ENCODE measurements at places on chromosomes 12 and 14.

GRCh38 chr12:51083126-51083833 lies at the start of gene CSRNP2:
Gene CSRNP2 (minus strand): TSS chr12:51083596. CDS start chr12:51076561, 7,035 bp downstream.
- DNase-seq: peak; percentile 93

DNA sequence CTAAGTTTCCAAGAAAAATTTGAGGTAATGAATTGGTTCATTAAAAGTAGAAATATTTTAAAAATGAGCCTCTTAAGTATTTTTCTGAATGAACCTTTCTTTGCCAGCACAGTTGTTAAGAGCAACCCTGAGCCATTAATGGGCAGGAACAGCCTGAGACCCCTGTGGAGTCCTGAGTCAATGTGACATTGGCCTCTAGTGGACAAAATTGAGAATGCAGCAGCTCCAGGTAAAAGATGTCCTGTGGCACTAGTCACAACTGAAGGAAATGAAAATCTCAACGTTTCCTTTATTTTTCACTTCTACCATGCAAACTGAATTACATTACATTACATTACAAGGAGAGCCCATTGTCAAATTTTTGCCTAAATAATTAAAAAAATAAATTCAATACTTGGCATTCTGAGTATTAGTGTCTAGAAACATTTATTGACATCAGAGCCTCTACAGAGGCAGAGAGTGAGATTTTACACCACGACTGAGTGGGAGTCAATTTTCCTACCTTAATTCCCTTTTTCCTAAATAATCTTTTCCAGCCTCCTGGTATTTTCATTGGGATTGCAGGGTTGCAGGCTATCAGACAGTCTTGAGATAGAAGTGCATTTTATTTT lies 135.7 kb downstream of the PPM1H start:
- peak; percentile 62 for DNase-seq

DNA sequence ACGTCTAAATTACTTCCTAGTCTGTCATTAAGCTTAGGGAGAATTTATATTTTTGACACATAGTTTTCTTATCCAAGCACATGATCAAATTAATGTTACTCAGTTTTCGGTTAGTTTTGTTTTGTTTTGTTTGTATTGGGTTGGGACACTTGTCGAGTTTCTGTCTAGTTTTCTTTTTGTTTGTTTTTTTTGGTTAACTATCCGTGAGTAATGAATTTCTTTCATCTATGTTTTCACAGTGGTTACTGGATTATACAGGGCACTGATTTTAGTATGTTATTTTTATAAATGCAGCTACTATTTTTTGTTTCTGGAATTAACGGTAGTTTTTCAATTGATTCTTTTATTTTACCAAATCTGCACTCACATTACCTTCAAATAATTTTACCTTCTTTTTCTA lies 2.7 kb downstream of the KLRF1 start:
- DNase-seq: no peak

GRCh38 chr12:12646483-12647072 lies 34.9 kb downstream of the CREBL2 start:
- DNase-seq: no peak

DNA sequence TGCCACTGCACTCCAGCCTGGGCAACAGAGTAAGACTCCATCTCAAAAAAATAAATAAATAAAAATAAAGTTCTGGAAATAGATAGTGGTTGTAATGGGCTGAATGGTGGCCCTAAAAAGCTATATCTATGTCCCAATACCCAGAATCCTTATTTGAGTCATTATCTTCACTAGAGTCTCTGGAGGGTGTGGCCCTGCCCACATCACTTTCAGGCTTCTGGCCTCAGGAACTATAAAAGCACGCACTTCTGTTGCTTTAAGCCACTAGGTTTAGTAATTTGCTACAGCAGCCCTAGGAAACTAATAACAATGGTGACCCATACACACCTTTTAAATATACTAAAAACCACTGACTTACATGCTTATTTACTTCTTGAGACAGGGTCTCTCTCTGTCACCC lies 49.9 kb downstream of the MAP3K9 start:
- no peak for DNase-seq

GRCh38 chr12:52788192-52788875 lies 7.6 kb downstream of the KRT3 start:
- no peak for DNase-seq

DNA sequence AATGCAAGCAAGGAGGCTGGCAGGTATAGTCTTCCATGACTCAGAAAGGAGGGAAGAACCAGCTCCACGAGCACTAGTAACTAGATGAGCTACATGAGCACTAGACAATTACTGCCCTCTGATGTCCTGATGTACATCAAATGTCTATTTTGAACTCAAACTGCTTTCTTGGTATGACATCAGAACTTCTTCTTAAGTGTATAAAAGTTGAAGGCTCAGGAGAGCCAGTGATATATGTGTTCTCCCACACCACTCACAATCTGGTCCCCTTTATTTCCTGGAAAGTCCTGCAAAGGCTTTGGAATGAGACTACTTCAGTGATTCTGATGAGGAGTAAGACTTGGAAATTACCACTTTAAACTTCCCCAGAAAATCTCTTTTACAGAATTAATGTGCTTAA lies 18.5 kb upstream of the DHRS7 start:
- no peak for DNase-seq

DNA sequence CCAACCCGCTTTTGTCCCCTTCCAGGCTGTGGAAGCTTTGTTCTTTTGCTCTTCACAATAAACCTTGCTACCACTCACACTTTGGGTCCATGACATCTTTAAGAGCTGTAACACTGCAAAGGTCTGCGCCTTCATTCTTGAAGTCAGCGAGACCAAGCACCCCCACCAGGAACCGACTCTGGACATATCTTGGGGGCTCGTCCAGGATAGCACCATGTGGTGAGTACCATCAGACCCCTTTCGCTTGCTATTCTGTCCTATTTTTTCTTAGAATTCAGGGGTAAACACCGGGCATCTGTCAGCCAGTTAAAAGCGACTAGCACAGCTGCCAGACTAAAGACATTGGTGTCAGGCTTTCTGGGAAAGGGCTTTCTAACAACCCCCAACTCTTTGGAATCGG lies 137.6 kb upstream of the PPFIA2 start:
- DNase-seq: no peak

DNA sequence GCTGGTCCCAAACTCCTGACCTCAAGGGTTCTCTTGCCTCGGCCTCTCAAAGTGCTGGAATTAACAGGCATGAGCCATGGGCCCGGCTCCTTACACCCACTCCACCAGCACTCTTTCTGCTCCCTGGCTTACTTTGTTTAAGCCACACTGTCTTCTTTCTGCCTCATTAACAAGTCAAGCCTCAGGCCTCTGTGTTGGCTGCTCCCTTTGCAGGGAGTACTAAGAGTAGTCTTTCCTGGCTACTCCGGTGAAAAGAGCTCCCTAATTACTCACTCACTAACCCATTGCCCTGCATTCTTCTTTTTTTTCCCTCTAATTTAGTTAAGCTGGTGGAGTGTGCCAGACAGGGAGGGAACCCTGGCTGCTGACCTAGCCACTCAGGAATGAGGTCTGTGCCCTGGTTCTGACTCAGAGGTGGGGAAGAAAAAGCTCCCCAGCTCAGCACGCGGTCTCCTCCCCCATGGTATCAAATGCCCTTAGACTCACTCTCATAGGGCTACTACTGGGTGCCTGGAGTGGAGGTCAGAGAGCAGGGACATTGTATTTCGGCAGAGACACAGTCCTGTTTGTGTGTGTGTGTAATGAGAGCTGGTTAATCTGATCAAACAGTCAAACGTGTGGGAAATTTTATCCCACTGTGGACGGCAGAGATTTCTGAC lies 19.8 kb downstream of the GALNT6 start:
- peak; percentile 95 for DNase-seq

- DNase-seq: no peak
Measured at GRCh38 chr12:65326616-65327015, 48.1 kb downstream of the MSRB3 start.

DNA sequence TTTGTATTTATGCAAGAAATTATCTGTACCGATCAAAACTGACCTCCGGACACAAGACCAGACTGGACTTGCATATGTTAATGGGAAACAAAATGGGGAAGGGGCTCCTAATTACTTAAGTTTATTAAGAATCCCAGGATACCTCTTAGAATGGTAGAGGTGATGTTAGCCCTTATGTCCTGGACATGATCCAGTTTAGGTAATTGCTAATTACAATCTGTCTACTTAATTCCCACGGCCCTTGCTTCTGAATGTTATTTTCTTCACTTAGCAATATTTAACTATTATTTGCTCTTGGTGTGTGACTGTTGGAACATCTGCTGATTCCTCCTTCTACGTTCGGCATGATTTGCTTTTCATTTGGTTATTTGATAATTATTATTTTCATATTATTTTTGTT lies 644.0 kb downstream of the DIO2 start:
- DNase-seq: no peak

GRCh38 chr12:67068761-67069450 lies 200.3 kb upstream of the CAND1 start:
- peak; percentile 31 for DNase-seq

DNA sequence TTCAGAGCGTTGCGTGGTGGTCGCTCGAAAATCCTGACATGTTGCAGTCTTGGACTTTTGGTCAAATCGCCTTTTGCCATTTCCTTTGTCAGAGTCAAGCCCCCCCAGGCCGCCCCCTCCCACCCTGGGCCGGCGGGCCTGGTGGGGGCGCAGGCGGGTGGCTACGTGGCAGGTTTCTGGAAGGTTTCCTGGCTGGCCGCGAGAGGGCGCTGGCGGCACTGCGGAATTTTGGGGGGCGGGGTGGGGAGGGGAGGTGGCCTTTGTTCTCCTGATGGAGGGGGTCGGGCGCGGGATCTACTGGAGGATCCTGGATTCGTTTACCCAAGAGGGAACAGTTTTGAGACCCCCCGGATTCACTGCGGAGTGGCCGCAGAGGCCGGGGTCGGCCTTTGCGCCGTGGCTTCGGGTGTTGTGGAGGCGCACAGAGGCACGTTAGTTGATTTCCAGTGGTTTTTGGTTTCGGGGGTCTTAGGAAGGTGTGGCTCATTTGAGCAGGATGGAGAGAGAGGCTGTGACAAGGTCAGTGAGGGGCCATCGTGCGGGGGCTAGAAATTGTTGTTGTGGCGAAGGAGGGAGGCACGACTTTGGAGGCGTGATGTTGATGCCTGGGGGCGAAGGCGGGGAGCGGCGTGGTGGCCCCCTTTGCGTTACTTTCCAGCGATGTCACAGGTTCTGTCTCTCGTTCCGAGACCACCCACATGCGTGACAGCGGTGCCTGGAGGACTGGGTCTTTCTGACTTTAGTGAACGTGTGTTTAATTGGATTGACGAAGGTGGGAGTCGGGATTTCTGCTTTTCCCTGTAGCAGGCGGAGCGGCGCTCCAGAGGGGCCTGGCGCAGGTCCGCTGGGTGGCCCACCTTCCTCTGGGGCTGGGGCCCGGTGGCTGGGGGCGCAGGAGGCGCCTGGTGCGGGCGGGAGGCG lies 1.4 kb downstream of the MEG3 start:
- no peak for DNase-seq

GRCh38 chr12:72288911-72289310 lies 16.7 kb downstream of the TRHDE start:
- DNase-seq: no peak

GRCh38 chr14:64636208-64636979 lies 67.8 kb upstream of the PLEKHG3 start:
- DNase-seq: peak; percentile 32

GRCh38 chr14:67729072-67729885 lies 27.6 kb downstream of the RDH12 start:
- no peak for DNase-seq

GRCh38 chr12:124679533-124680371 lies 112.3 kb upstream of the NCOR2 start:
- no peak for DNase-seq

DNA sequence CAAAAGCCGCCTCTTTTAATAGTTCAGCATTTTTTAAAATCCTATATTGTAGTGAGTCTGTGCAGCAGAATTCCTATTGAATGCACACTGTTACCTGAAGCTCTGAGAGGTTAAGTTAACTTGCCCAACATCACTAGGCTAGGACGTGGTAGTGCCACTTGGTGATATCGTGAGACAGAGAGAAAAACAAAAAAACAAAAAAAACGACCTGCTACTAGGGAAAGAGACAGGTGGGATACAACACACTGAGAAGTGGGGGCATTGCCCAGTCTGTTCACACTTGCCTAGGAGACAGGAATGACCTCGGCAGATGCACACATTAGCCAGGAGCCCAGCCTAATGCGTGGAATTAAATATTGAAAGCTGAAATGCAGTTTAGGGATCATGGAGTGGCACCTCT lies 129.7 kb upstream of the CCND2 start:
- DNase-seq: no peak

- DNase-seq: no peak
Measured at GRCh38 chr12:11543457-11544158, 105.9 kb upstream of the ETV6 start.

DNA sequence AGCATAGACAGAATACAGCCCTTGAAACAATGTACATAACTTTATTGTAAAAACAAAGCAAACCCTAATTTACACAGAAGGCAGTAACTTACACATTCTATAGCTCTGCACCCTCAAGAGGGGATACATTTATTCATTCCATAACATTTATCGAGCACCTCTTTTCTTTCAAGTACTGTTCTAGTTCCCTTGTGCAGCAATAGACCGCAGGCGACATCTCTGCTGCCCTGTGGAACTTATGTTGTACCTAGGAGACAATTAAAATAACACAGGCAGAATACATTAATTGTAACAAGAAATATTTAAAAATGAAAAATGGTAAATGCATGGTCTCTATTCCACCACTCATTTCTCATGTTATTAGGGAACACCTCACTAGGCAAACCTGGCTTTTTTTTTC lies 1.4 kb upstream of the ARHGDIB start:
- no peak for DNase-seq

DNA sequence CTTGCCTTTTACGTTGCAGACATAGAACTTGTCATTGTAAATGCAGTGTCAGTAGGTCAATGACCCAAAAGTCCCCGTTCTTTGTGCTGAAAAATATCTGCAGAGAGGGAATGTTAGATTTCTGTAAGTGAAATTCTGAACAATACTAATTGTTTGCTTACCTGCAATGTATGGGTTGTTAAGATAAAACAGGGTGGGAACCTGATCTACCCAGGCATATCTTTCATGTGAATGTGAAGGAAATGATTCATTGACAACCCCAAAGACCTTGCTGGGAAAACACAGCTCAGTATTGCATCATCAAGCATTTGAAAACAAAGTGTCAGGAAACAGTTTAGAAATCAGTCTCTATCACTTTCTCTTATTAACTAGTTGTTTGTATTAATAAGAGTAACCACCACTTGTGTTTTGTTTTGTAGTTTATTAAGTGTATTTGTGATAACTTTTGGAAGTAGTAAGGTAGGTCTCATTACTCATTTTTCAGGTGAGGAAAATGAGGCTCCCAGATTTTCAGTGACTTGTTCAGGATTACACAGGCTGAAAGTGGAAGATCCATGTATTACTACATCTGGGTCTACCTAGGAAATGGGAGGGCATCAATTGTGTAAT lies 57.9 kb upstream of the SLC38A2 start:
- peak; percentile 54 for DNase-seq
